ENCODE measurements at places on chromosomes 7 and 10.

DNA sequence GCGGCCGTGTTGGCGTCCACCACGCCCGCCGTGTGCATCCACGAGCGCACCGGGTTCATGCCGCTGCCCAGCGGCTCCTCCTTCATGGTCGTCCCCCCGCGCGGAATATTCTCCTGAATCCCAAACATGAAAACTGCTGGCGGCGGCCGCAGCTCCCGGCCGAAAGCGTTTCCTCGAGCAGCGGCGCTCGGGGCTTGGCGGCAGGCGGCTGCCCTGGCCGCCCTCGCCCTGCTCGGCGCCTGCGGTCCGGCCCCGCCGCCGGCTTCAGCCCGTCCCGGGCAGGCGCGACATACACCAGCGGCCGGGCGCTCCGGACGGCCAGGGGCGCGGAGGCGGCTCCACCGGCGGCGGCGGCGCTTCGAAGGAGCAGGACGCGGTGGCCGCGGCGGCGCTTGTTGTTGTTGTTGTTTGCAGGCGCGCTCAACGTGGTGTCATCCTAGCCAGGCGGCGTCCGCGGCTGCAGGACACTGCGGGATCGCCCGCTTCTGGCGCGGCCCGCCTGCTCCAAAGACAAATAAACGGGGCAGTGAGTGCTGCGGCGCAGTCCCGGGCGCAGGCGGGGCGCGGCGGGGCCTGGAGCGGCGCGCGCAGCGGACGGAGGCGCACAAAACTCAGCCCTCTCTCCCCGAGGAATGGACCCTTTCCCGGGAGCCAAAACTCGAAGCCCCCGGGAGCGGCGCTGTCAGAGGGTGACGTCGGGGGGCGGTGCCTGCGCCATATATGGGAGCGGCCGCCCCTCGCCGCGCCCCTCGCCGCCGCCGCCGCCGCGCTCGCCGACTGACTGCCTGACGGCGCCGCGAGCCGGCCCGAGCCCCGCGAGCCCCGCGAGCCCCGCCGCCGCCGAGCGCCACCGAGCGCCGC, at the start of gene EBF3:
TSS of gene EBF3 (minus strand) at position 634 of the 861 bp plus-strand sequence. CDS start at position 128, 506 bp downstream.
- peak; percentile 17 for DNase-seq

DNA sequence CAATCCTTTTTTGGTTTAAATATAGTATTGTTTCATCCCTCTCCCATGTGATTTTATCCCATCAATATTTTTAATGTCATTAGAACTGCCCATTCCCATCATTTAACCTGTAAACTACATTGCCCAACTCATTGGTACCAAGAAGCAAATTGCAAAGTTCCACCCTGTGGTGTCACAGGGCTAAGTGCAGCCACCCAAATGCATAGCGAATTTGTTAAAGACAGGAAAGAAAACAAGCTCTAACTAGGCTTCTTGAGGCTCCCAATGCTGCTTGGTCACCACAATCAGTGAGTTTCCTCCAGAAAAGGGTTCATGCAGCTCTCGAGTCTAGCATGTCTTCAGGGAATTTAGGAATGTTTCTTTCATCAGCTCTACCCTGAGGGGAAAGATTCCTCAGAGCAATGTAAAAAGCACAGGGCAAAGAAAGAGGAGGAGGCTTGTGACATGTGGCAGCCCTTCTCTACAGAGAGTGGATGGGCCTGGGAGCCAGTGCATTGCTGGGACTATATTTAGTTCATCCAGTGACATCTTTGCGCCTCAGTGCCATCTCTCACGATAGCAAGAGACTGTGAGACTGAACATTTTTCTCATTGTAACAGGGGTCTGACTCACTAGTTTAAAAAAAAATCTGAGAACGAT, 58.1 kb downstream of the CAV1 start:
- no peak for DNase-seq

DNA sequence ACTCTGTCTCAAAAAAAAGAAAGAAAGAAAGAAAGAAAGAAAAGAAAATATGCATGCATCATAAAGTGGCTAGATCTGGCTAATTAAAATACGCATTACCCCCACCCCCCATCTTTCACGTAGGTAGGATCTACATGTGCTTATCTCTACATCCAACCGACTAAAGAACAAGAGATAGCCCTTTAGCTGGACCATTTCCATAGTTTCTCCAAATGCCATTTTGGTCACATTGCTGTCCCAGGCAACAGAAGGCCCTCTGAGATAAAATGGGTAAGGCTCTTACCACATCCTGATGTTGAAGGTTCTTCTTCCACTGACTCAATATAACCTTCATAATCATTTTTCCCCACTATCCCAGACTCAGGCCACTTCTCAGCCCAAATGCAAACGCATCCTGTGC, 31.5 kb downstream of the PIK3AP1 start:
- no peak for DNase-seq

- DNase-seq: no peak
Measured at GRCh38 chr10:25631471-25631870, 302.6 kb upstream of the MYO3A start.

GRCh38 chr10:46540412-46541016, 15.9 kb downstream of the GPRIN2 start:
- DNase-seq: no peak

GRCh38 chr10:67903581-67903980, 19.1 kb downstream of the SIRT1 start:
- no peak for DNase-seq

- no peak for DNase-seq
Measured at GRCh38 chr10:76211691-76212090, 780.3 kb downstream of the LRMDA start.

GRCh38 chr7:29988424-29989256, 961 bp downstream of the SCRN1 start:
- peak; percentile 3 for DNase-seq

DNA sequence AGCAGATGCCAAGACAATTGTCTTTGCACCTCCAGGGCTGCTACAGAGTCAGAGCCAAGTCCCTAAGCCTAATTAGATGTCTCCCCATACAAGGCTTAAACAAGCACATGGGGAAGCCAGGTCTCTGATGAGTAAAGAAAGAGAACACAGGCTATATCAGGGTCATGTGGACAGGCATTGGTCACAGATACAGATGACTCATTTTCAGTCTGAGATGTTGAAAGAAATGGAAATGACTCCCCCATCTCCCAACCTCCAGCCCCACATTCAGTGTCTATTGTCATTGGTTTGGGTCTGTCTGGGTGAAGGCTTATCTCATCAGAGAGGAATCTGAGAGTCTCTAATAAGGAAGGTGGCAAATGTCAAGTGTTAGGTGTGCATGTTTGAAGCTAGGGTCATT, 290.1 kb upstream of the KIAA1217 start:
- DNase-seq: no peak

DNA sequence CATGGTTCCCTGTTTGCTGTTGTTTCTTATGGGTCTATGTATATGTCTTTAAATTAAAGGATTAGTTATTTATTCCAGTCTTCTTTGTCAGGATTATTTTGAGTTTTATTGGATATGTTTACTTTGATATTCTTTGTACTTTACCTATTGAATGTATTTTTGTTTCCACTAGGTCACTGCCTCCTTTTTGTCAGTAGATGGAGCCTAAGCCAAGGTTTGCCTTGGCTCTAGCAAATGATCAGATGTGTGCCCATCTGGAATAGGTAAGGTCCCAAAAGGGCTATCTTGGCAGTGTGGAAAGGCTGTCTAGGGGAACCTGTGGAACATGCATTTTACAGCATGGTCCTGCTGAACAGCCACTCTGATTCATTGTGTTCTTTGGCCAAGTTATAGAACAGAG, 337.3 kb upstream of the GHITM start:
- no peak for DNase-seq

GRCh38 chr7:15828881-15829280, 142.4 kb upstream of the MEOX2 start:
- DNase-seq: no peak

- no peak for DNase-seq
Measured at GRCh38 chr10:36441557-36441956, 683.8 kb upstream of the ANKRD30A start.

DNA sequence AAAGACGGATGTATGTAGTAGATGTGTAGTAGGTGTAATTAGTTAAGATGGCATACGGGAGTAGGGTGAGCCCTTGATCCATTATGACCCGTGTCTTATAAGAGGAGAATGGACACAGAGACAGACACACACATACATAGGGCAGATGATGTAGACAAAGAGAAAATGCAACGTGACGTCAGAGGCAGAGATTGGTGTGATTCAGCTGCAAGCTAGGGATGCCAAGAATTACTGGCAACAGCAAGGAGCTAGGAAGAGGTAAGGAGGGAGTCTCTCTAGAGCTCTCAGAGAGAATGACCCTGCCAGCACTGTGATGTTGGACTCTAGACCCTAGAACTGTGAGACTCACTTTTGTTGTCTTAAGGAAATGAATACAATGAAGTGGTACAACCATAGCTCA, 247.0 kb upstream of the HABP2 start:
- no peak for DNase-seq

Measured in activated T-helper 1 cell treated with Interleukin-2 at 50 U/mL for 16 hours (primary cell).